ENCODE measurements at places on chromosomes 7 and 10. TPM values are rescaled to one million over a fixed set of nuclear protein-coding genes. Genes with fewer than 3 reads are reported as not detected.

Gene MRC1
- 82.5 TPM for total RNA-seq

- DNase-seq: no peak
Observed at GRCh38 chr10:70596860-70597809, 5.4 kb downstream of the PRF1 start.

Gene GIMAP4
- 40.4 TPM for total RNA-seq

GRCh38 chr7:109582211-109582610 lies 1012.5 kb downstream of the DNAJB9 start:
- DNase-seq: no peak

- no peak for DNase-seq
Observed at GRCh38 chr7:132558815-132559214, 17.5 kb downstream of the PLXNA4 start.

All from left cardiac atrium (tissue), 4 donors.